ENCODE measurements at places on chromosomes 3 and 15. TPM values are rescaled to one million over a fixed set of nuclear protein-coding genes. Genes with fewer than 3 reads are reported as not detected.
A peak's percentile ranks its signal among the peaks of the same experiment; 100 is the strongest.

DNA sequence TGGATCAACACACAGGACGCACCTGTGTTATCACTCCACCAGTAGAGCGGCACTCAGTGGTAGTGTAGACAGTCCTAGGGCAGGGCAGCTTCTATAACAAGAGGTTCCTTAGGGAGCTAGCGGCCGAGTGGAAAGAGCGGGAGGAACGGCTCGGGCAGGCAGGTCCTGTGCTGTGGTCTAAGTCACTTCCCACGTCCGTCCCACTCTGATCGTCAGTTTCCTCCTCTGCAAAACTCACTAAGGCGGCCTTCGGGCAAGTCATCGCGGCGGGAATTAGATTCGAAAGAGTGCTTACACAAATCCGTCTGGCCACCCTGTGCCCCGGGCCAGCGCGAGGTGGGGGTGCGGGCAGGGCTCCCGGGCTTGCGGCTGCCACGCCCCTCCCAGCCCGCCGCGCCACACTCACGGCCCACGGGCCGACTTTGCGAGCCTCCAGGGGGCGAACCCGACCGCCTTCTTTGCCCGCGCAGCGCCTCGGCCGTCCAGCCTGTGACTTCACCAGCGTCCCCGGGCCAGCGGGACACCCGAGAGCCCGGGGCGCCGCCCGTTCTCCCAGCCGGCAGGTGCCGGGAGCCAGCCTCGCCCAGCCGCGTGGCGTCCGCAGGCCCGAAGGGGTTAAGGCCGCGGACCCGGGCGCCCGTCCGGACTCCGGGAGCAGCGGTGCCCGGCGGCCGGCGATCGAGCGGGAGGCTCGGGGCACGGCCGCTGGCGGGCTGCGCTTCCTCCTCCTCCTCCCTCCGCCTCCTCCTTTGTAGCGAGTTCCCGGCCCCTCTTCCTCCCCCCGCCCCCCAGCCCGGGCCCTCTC is 416 bp upstream of the CORO2B start:
- H3K4me1 ChIP-seq: peaks cover 21% of the 10 kb centered on the region
- H3K4me3 ChIP-seq: peak overlapping the region; percentile 52
- H3K36me3 ChIP-seq: no peaks in the 10 kb centered on the region
- H3K27me3 ChIP-seq: no peaks in the 10 kb centered on the region

DNA sequence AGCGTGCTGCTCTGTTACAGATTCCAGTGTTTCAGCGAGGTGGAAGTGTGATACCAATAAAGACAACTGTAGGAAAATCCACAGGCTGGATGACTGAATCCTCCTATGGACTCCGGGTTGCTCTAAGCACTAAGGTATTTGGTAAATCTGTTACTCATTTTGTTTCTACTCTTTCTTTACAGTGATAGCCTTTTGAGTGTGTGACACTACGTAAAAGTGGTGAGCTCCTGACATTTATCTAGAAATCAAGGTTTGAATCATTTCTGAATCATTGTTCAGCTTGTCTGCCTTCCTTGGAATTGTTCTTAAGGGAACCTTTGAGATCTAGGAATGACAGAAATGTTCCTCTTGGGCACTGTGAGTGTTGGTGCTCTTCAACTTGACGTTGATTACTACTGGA is 11.2 kb upstream of the CAPN3 start:
- H3K36me3 ChIP-seq: peaks cover 34% of the 10 kb centered on the region
- no peak overlapping the region for H3K4me3 ChIP-seq
- H3K4me1 ChIP-seq: no peaks in the 10 kb centered on the region
- no peak for DNase-seq

- peaks cover 7% of the 10 kb centered on the region for H3K4me1 ChIP-seq
- no peaks in the 10 kb centered on the region for H3K27me3 ChIP-seq
Measured at GRCh38 chr3:171822431-171823106, 12.3 kb upstream of the PLD1 start.

- H3K27ac ChIP-seq: no peak overlapping the region
- no peak overlapping the region for H3K4me3 ChIP-seq
Measured at GRCh38 chr3:50121072-50122032, 32.6 kb downstream of the RBM5 start.

DNA sequence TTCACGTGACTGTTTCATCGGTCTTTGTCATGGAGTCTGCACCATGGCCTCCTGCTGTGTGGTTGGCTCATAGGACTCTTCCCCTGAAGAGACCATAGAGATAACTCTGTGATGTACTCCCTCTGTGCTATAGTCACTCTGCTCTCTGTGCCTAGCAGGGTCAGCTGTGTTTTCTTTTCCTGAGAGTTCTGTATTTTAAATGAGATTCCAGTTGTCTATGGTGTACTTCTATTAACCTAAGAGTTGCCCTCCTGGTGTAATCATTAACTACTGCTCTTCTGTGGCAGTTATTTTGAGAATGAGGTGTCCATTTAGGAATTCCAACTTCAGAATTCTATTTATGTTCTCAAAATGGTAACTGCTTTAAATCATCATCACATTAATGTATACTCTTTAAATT is 114.5 kb upstream of the ARPP21 start:
- DNase-seq: no peak
- no peaks in the 10 kb centered on the region for H3K36me3 ChIP-seq
- no peaks in the 10 kb centered on the region for H3K4me1 ChIP-seq
- no peak overlapping the region for H3K27ac ChIP-seq
- no peaks in the 10 kb centered on the region for H3K27me3 ChIP-seq

GRCh38 chr3:67558426-67558825 is 96.0 kb downstream of the SUCLG2 start:
- no peaks in the 10 kb centered on the region for H3K27me3 ChIP-seq
- DNase-seq: no peak
- H3K4me3 ChIP-seq: no peak overlapping the region

- H3K36me3 ChIP-seq: no peaks in the 10 kb centered on the region
- no peak for DNase-seq
- H3K4me1 ChIP-seq: no peaks in the 10 kb centered on the region
- no peak overlapping the region for H3K27ac ChIP-seq
Measured at GRCh38 chr15:73655724-73656123, 22.5 kb upstream of the NPTN start.

GRCh38 chr3:13139471-13140065 is 66.3 kb upstream of the IQSEC1 start:
- no peak overlapping the region for H3K27ac ChIP-seq
- H3K4me3 ChIP-seq: no peak overlapping the region
- no peaks in the 10 kb centered on the region for H3K36me3 ChIP-seq

DNA sequence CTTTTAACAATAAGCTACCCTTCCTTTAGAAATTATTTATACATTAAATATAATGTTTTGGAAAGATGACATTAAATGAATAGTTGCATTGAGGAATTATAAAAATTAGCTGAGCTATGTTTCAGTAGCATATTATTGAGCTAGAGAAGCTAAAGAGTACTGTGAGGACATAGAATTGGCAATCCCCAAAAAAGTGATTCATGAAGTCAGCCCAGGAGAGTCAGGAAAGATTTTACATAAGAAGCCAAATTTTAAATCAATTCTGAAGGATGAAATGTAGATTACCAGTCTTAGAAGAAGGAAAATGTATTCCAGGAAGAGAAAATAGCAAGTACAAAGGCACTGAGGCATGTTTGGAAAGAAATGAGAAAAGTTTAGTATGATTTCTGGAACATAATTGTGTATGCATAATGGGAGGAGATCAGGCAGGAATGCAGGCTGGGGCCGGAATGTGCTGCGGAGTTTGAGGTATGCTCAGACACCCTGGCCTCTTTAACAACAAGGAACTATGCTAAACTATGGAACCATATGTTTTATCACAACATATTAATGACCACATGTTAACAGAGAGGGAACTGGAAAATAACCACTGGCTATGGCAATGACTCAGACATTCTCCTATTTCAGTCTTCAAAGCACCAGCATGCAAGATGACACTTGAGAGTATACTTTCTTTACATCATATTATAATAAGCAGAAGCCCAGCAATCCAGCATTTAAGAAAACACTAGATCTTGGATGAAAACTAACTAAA is 103.3 kb upstream of the COL8A1 start:
- no peaks in the 10 kb centered on the region for H3K36me3 ChIP-seq
- no peaks in the 10 kb centered on the region for H3K4me1 ChIP-seq
- no peaks in the 10 kb centered on the region for H3K27me3 ChIP-seq
- DNase-seq: no peak
- no peak overlapping the region for H3K27ac ChIP-seq
- no peak overlapping the region for H3K4me3 ChIP-seq

GRCh38 chr15:61518191-61518950 is 289.3 kb upstream of the RORA start:
- no peaks in the 10 kb centered on the region for H3K27me3 ChIP-seq
- no peak for DNase-seq
- no peak overlapping the region for H3K27ac ChIP-seq
- H3K4me3 ChIP-seq: no peak overlapping the region
- no peaks in the 10 kb centered on the region for H3K4me1 ChIP-seq

DNA sequence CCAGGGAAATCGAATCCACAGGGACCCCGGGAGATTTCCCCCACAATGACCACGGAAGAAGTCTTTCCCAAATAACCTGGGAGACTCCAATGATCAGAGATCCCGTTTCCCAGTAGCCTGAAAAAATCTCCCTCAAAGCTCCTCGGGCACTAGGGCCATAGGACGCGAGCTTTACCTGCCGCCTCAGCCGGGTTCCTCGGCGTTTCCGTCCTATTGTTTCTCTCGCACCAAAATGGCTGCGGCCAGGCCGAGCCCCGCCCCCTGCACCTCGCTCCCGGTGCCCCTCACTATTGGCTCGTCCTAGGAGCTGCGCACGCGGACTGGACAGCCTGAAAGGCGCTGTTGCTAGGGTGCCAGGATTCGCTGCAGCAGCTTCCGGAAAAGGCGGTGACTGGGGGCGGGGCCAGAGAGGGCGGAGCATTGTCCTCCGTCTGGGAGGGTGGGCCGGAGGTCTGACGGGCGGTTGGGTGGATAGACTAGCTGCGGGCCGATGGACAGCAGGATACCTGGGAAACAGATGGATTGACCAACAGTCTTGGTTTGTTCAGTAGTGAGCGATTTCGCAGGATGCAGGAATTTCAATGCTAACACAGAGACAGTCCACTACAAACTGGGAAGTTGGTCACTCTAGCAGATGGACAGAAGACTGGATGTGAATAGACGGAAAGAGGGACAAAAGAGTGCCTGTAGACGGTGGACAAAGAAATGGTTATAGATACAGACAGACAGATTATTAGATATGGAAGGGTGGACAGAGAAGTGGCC is at the start of gene IP6K2:
IP6K2 (minus strand) TSS at position 240 of the 765 bp plus-strand sequence. CDS start 21,930 bp downstream, outside the sequence.
- H3K36me3 ChIP-seq: no peaks in the 10 kb centered on the region
- peak within 1 kb of the TSS; percentile 81 for H3K4me3 ChIP-seq
- H3K27ac ChIP-seq: peak within 1 kb of the TSS; percentile 82
- H3K27me3 ChIP-seq: no peaks in the 10 kb centered on the region
- H3K4me1 ChIP-seq: peaks cover 40% of the 10 kb centered on the region

DNA sequence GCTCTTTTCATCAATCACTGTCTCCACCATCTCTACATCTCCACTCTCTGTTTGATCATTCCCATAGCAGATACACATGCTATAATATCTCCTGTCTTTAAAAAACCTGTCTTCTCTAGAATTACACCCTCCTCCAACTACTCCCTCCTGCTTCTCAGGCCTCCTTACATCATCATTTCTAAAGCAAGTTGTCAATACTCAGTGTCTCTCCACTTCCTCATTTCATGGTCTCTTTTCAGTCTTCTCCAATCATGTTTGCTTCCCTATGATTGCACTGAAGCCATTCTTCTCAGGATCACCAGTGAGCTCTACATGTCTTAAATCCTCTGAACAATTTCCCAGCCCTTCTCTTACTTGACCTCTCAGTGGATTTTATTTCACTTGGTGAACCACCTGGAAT is 87.0 kb upstream of the ZNF280D start:
- H3K4me3 ChIP-seq: no peak overlapping the region
- H3K27me3 ChIP-seq: no peaks in the 10 kb centered on the region
- no peaks in the 10 kb centered on the region for H3K36me3 ChIP-seq

The CFAP92 gene
- not detected for total RNA-seq

The AGTR1 gene
- 12.0 TPM for total RNA-seq

The PTH1R gene
- total RNA-seq: 13.0 TPM

The CFAP100 gene
- not detected for total RNA-seq

The TM4SF18 gene
- total RNA-seq: 10.1 TPM

The FURIN gene
- 47.6 TPM for total RNA-seq

The CHST13 gene
- total RNA-seq: 4.2 TPM

The DVL3 gene
- total RNA-seq: 39.0 TPM

The IL17RD gene
- 17.2 TPM for total RNA-seq
